PC-3 (cell line): ENCODE measurements at places on chromosomes 12 and 14. TPM values are rescaled to one million over a fixed set of nuclear protein-coding genes. Genes with fewer than 3 reads are reported as not detected.
A peak's percentile ranks its signal among the peaks of the same experiment; 100 is the strongest.

TAS2R9 gene
- not detected in 2 replicates for total RNA-seq

GRCh38 chr12:108567406-108568337, 5.3 kb downstream of the ISCU start:
- no peak for DNase-seq

DNA sequence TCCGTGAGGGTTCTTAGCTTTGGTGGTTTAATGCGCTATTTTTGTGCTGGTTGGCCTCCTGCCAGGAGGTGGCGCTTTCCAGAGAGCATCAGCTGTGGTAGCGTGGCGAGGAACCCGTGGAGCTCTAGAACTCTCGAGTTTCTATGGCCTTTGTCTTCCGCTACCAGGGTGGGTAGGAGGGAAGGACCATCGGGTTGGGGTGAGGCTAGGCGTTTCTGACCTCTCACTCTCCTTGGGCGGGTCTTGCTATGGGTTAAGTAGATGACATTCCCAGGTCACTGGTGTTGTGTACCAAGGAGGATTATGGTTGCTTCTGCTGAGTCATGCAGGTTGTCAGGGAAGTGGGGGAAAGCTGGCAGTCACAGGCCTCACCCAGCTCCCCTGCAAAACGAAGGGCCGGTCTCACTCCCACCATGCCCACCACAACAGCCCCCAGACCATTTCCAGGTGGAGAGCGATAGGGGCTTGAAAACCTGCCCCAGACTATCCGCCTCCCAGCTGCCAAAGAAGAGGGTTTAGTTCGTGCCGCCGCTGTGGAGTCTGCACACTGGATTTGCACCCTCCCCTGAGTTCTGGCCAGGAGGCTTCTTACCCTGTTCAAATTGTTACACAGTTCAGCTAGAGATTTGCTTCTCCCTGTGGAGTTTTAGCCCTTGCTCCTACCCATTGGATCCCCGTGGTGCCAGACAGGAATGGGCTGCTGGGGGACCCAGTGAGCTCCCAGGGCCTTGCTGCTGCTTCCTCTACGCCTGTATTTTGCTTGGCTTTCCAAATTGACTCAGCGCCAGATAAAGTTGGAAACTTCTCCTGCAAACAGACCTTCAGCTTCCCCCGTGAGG, 21.9 kb downstream of the RNFT2 start:
- DNase-seq: no peak

TMEM119 gene
- not detected in 2 replicates for total RNA-seq

GOLT1B gene
- total RNA-seq: 16.8 and 19.0 TPM in 2 replicates

BDKRB2 gene
- total RNA-seq: 0.06 and 0.07 TPM in 2 replicates

DNA sequence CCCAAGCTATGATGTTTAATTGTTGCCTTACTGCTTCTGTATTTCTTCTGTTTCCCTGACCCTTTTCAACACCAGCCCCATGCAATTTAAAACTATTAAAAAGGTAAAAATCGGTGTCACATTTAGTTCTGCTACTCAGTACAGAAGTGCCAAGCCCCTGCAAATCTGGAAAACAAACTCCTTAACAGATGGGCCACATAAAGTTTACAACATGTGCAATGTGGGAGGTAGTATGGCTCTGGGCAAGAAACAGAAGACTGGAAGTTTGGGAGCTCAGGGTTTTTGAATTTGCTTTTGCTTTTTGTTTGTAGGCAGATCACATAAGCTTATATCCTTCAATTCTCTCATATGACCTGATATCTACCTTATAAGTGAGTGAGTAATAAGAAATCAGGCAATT, 404.0 kb upstream of the ATP2B1 start:
- no peak for DNase-seq

DNA sequence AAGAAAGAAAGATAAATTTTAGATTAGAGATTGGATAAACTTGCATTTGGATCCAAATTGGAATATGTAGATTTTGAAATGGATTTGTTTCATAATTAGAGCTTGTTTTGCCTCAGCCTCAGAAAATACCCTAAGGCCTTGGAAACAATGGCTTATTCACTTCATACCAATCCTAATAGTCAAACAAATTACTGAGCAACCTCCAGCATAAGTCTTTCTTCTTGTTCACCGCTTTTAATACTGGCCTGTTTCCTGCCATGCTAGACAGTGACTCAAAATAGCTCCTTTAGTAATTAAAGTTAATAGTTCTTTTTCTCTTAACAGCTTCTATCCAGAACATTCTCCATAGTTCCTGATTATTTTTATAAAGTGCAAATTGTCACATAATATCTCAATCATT, 110.9 kb upstream of the DNM1L start:
- DNase-seq: peak; percentile 74

DNA sequence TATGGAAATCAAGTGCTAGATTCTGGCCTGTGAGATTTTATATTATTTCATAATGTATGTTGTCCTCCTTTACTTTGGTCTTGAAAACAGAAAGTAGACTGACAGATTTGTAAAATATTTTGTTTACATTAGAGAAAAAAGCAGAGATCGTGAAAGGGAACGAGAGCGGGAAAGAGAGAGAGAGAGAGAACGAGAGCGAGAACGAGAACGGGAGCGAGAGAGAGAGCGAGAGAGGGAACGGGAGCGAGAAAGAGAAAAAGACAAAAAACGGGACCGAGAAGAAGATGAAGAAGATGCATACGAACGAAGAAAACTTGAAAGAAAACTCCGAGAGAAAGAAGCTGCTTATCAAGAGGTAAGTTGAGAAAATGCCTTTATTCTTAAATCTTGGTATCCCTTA, 30.6 kb upstream of the PSEN1 start:
- no peak for DNase-seq

DNA sequence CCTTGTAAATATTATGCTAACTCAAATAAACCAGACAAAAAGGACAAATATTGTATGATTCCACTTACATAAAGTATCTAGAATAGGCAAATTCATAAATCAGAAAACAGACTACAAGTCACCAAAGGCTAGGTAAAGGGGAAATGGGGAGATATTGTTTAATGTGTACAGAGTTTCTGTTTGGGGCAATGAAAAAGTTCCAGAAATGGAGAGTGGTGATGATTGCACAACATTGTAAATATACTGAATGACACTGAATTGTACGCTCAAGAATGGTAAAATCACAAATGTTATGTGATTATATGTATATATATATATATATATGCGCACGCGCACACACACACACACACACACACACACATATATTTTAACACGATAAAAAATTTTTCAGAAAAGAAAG, 182.5 kb downstream of the SLC2A13 start:
- no peak for DNase-seq
